Left lung (tissue), 14 donors: ENCODE measurements at places on chromosomes 2 and 18.

DNA sequence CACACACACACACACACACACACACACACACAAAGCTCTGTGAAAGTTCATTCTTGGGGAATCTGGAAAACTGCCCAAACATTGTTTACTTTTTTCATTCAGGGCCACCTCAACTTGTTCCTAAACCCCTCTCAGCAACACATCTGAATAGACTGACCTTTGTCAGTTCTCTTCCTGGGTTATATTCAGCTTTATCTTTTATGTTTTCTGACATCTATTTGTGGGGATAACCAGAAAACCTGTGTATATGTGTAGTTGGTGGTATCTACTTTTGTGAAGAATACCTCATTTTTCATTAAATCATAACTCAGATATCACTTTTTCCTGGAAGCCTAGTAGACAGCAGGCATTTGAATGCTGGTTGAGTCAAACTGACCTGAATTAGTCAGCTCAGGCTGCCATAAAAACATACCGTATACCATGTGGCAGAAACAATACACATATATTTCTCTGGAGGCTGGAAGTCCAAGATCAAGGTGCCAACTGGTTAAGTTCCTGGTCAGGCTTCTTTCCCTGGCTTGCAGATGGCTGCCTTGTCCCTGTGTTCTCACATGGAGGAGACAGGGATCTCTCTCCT, 11.0 kb upstream of the RNF144A start:
- no peaks in the 10 kb centered on the region for H3K4me1 ChIP-seq
- H3K36me3 ChIP-seq = no peaks in the 10 kb centered on the region
- H3K4me3 ChIP-seq = no peak overlapping the region
- no peaks in the 10 kb centered on the region for H3K27me3 ChIP-seq
- DNase-seq = no peak

GRCh38 chr2:191394043-191394442, 148.8 kb downstream of the MYO1B start:
- H3K36me3 ChIP-seq = peaks cover 54% of the 10 kb centered on the region
- peak overlapping the region; percentile 42 for H3K27ac ChIP-seq
- H3K27me3 ChIP-seq = no peaks in the 10 kb centered on the region
- H3K4me1 ChIP-seq = no peaks in the 10 kb centered on the region
- DNase-seq = no peak

- H3K36me3 ChIP-seq = no peaks in the 10 kb centered on the region
- DNase-seq = no peak
- H3K27ac ChIP-seq = no peak overlapping the region
- H3K4me3 ChIP-seq = no peak overlapping the region
Observed at GRCh38 chr2:235676536-235676799, 182.6 kb downstream of the AGAP1 start.

- H3K27ac ChIP-seq = no peak overlapping the region
- no peaks in the 10 kb centered on the region for H3K27me3 ChIP-seq
- no peaks in the 10 kb centered on the region for H3K4me1 ChIP-seq
- no peak overlapping the region for H3K4me3 ChIP-seq
Observed at GRCh38 chr2:137888845-137889244, 75.4 kb upstream of the HNMT start.

- peak overlapping the region; percentile 65 for H3K27ac ChIP-seq
- H3K4me1 ChIP-seq = peaks cover 9% of the 10 kb centered on the region
- DNase-seq = no peak
- peaks cover 20% of the 10 kb centered on the region for H3K27me3 ChIP-seq
- no peaks in the 10 kb centered on the region for H3K36me3 ChIP-seq
- peak overlapping the region; percentile 62 for H3K4me3 ChIP-seq
Observed at GRCh38 chr2:88170472-88170892, 336 bp downstream of the THNSL2 start.

DNA sequence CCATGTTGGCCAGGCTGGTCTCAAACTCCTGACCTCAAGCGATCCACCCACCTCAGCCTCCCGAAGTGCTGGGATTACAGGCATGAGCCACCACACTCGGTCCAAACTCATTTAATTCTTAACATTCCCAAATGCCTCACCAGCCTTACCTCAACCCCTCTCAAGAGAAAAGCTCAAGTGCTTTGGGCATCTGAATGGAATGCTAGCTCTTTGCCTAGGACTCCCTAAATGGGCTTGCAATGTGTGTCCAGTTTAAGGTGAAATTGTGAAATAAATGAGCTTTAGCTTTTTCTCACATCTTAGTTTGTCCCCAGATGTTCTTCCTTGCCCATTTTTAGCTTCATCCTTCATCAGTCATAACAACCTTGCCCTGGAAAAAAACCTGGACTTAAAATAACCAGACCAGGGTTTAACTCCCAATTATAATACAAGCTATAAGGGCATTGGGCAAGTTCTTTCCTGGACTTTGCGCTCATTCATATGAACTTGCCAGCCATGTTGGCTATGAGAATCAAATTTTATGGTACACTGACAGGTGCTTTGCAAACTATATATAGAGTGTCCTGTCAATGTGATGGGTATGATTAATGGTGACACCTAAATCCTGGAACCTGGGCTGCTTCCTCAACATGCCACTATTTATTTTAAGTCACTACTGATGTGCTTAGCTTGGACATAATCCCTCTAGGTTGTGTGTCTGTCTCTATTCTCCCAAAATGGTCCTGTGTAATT, 95.1 kb upstream of the SERPINE2 start:
- H3K4me3 ChIP-seq = no peak overlapping the region
- no peak for DNase-seq
- H3K4me1 ChIP-seq = no peaks in the 10 kb centered on the region

DNA sequence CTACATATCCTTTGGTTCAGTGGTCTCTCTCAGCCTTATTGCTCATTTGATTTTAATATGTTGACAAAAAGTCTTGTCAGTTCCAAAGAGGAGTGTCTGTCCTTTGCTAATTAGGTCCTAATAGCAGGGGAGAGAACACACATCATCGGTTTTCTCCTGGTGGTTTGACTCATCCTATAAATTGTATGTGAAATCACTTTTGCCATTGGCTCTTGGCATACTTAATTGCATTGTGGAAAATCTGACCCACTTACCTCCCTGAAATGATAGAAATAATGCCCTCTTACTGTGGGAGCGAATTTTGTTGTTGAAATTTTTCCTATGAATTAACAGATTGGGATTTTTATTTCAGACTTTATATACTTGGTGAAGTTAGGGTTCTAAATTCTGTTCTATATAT, 58.3 kb downstream of the MTCL1 start:
- H3K27ac ChIP-seq = no peak overlapping the region
- no peaks in the 10 kb centered on the region for H3K4me1 ChIP-seq
- DNase-seq = no peak
- H3K27me3 ChIP-seq = no peaks in the 10 kb centered on the region

GRCh38 chr18:13262839-13263691, 44.5 kb downstream of the LDLRAD4 start:
- no peaks in the 10 kb centered on the region for H3K36me3 ChIP-seq
- no peaks in the 10 kb centered on the region for H3K27me3 ChIP-seq
- H3K4me3 ChIP-seq = no peak overlapping the region
- H3K4me1 ChIP-seq = peaks cover 39% of the 10 kb centered on the region

DNA sequence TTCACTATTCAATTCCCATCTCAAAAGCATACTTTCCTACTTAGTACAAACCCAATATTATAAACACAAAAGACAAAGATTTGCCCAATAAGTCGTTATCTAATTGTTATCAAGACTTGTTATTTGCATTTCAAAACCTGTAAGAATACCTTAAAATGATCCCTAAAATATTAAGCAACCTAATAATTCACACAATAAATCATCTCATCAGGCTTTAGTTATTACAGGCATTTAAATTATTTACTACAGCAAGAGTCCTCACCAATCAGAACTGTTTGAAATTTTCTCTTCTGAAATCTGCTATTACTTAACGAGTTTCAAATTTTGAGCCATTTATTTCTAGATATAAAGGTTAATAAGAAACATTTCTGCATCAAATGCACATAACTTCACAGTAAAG, 1.6 kb downstream of the CCDC88A start:
- H3K27me3 ChIP-seq = no peaks in the 10 kb centered on the region
- DNase-seq = no peak
- peak overlapping the region; percentile 78 for H3K4me3 ChIP-seq
- no peaks in the 10 kb centered on the region for H3K36me3 ChIP-seq

GRCh38 chr2:39281391-39281790, 37.6 kb upstream of the CDKL4 start:
- H3K27ac ChIP-seq = no peak overlapping the region
- no peak for DNase-seq
- H3K27me3 ChIP-seq = no peaks in the 10 kb centered on the region
- H3K4me1 ChIP-seq = no peaks in the 10 kb centered on the region
- H3K4me3 ChIP-seq = no peak overlapping the region

DNA sequence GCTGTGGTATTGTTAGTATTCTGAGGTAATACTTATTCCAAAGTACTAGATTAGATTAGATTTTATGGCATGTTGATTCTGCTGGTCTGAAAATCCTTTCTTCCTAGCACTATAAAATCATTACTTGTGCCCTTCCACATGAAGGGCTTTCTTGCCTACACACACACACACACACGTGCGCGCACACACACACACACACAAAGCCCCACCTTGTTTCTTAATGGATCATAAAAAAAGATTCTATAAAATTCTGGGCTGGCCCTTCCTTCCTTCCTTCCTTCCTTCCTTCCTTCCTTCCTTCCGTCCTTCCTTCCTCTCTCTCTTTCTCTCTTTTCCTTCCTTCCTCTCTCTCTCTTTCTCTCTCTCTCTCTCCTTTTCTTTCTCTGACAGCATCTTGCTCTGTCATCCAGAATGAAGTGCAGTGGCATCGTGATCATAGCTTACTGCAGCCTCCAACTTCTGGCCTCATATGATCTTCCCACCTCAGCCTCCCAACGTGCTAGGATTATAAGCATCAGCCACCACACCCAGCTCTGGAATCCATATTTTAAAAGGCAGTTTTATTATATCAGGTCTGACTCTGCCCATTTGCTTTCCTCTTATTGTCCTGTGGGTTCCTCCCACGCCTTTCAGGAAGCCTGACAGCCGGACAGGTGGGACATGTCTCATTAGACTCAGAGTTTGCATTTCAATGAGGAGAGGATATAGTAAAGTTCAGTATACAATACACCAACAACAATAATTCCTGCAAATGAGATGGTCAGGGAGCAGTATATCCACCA, 321.1 kb downstream of the PIK3C3 start:
- H3K4me3 ChIP-seq = no peak overlapping the region
- no peaks in the 10 kb centered on the region for H3K27me3 ChIP-seq
- H3K36me3 ChIP-seq = no peaks in the 10 kb centered on the region
- no peak overlapping the region for H3K27ac ChIP-seq

DNA sequence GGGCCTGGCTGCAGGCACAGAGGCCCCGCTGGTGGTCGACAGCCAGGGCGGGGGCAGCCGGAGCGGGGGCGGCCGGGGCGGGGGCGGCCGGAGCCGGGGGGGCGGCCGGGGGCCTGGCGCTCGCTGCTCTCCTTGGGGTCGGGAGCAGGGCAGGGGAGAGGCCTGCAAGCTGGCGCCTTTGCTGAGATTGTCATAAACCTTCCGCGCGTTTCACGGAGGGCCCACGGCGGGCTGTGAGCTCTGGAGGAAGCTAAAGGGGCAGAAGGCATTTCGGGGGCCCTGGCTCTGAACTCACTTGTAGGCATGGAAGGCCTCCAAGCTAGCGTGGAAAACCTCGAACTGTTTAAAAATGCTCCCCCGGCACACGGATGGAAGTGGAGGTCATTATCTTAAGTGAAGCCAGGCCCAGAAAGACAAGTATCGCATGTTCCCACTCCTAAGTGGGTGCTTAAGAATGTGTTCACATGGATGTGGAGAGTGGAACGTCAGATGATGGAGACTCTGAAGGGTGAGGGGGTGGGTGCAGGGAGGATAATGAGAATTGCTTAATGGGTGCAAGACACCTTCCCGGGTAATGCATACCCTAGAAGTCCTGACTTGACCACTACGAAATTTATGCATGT, 629 bp downstream of the PRELID3A start:
- no peak for DNase-seq
- peaks cover 19% of the 10 kb centered on the region for H3K4me1 ChIP-seq
- H3K36me3 ChIP-seq = no peaks in the 10 kb centered on the region
- peak overlapping the region; percentile 47 for H3K4me3 ChIP-seq

- H3K36me3 ChIP-seq = peaks cover 25% of the 10 kb centered on the region
- DNase-seq = no peak
- H3K27ac ChIP-seq = no peak overlapping the region
- no peaks in the 10 kb centered on the region for H3K27me3 ChIP-seq
- peaks cover 23% of the 10 kb centered on the region for H3K4me1 ChIP-seq
- H3K4me3 ChIP-seq = no peak overlapping the region
Observed at GRCh38 chr2:144489315-144489916, 30.5 kb downstream of the ZEB2 start.

DNA sequence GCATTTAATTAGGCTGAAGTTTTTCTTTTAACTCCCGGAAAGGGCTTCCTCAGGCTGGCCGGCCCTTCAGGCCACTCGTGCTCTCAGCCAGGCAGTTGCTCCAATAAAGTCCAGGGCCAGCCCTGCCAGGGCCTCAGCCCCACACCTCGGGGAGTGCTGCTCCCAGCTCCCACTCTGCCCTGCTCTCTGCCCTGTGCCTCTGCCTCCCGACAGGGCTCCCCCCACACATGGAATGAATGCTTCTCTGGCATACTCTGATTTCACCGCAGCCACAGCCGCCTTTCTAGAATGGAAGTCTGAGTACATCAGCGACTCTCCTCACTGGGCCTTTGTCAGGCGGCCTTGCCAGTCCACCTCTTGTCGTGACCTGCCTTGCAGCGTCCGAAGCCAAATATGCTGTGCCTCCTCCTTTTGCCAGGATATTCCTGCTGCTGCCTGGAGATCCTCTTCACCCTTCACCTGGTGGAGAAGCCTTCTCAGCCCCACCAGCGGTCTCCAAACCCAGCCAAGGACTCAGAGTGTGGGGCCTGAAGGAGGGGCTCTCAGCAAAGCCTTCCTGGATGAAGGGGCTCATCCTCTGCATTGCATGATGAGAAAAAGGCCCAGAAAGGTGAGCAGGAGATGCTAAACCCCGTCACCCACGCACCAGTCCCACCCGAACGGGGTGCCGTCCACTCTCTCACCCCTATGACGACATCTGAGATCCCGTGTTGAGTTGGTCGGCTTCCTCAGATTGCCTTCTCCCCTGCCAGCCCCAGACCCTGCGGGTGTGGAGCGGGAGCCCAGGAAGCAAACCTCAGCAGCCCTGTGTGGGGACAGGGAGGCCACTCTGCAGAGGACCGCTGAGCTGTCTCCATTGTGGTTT, 472.7 kb upstream of the HS6ST1 start:
- no peak overlapping the region for H3K4me3 ChIP-seq
- H3K27ac ChIP-seq = no peak overlapping the region
- no peaks in the 10 kb centered on the region for H3K4me1 ChIP-seq

- no peaks in the 10 kb centered on the region for H3K36me3 ChIP-seq
- DNase-seq = no peak
- H3K27ac ChIP-seq = peak overlapping the region; percentile 53
- no peaks in the 10 kb centered on the region for H3K27me3 ChIP-seq
Observed at GRCh38 chr2:197138506-197138905, 172.1 kb downstream of the ANKRD44 start.
